ENCODE measurements at places on chromosomes 4 and X. TPM values are rescaled to one million over a fixed set of nuclear protein-coding genes. Genes with fewer than 3 reads are reported as not detected.

The CASK gene
- total RNA-seq, result 30.2 TPM

The DUX4 gene
- total RNA-seq, result not detected

The SH3RF1 gene
- total RNA-seq, result not detected

The GATB gene
- total RNA-seq, result 22.9 TPM

The NCAPG gene
- 89.8 TPM for total RNA-seq

The PDLIM3 gene
- total RNA-seq, result not detected

GRCh38 chr4:128123036-128123435 lies 61.9 kb downstream of the LARP1B start:
- DNase-seq, result no peak

GRCh38 chrX:71292669-71293365 lies 8.7 kb upstream of the ITGB1BP2 start:
- no peak for DNase-seq

DNA sequence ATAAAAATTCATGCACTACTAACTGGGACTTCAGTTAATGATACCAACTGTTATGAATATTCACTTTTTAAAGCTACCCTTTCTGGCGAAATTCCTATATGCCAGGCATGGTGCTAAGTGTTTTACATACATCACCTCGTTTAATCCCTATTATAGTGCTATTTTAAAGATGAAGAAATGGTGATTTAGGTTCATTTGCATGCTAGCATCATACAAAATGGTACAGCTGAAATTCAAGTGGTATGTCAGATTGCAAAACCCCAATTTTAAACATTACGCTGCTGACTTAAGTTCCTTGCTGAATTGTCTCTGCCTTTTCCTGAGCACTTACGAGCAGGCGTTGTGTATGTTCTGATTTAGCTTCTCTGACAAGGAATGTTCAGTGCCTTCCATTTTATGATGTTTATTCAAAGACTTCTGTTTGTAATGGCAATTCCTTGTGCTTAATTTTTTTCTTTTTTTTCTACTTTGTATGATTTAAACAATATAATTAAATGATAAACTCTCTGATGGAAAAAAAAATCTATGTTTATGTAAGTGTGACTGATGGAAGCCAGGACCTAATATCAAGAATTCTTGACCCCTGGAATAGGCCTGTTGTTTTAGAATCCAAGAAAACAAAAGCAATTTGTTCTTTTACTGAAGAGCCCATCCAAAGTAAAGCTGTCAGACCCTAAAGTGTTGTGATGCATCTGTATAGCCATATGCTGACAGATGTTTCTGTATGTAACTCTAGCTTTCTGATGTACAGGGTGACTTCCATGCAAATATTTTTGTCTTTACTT lies 148.1 kb downstream of the PCDH7 start:
- DNase-seq, result no peak

DNA sequence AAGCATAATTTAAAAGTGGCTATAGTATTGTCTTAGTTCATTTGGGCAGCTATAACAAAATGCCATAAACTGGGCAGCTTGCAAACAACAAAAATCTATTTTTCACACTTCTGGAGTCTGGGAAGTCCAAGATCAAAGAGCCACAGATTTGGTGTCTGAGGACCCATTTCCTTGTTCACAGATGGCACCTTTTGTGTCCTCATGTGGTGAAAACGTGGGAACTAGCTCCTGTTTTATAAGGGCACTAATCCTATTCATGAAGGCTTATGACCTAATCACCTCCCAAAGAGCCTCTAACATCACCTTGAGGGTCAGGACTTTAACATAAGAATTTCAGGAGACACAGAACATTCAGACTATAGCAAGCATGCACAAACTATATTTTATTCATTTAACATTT lies 126.5 kb upstream of the WDFY3 start:
- no peak for DNase-seq

DNA sequence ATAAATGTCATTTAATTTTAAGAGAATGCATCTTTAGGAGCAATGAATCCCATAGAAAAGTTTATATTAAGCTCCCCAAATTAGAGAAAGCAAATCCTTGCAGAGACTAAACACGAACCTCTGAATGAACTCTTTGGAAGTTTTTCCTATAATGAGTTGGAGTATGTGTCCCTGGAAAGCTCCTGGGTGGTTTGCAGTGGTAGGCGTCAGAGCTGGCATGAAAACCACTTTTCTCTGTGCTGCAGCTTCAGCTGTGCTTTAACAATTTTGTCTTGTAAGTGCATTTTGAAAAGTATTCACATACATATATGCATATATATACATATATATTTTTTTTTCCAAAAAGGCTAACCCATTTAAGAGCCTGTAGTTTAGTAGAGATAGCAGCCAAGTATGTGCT lies 148.7 kb upstream of the TBC1D9 start:
- DNase-seq, result no peak

GRCh38 chr4:8394061-8394519 lies 46.4 kb downstream of the ACOX3 start:
- DNase-seq, result no peak

DNA sequence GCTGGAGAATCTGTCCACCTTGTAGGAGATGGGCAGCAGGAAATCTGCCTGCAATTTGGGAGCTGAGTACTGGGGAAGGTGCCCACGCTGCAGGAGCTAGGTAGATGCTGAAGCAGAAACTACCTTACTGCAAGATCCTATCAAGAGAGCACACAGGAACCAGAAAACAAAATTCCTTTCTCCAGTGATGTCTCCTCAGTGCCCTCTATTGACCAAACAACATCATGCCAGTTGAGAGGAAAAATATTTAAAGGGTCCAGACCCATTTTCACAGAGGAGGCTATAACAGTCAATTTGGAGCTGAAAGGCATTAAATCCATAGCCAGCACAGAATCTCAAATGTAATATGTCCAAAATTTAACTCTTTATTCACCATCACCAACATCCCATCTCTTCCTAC lies 406.8 kb downstream of the SLITRK2 start:
- DNase-seq, result no peak

DNA sequence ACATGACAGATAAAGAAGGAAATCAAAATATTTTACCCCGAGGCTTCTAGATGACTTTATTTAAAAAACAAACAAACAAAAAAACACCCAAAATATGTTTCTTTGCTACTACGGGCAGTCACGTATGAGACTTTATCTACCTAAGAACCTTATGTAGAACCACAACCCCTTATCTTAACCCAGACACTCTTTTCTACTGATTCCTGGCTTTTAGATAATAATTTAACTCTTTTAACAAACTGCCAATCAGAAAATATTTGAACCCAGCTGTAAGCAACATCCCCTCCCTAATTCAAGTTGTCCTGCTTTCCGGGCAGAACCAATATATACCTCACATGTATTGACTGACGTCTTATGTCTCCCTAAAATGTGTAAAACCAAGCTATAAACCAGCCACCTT lies 15.4 kb downstream of the ELOVL6 start:
- DNase-seq, result no peak

GRCh38 chrX:114201622-114202021 lies 382.3 kb upstream of the HTR2C start:
- no peak for DNase-seq
